ENCODE measurements at places on chromosomes 11 and 22.

DNA sequence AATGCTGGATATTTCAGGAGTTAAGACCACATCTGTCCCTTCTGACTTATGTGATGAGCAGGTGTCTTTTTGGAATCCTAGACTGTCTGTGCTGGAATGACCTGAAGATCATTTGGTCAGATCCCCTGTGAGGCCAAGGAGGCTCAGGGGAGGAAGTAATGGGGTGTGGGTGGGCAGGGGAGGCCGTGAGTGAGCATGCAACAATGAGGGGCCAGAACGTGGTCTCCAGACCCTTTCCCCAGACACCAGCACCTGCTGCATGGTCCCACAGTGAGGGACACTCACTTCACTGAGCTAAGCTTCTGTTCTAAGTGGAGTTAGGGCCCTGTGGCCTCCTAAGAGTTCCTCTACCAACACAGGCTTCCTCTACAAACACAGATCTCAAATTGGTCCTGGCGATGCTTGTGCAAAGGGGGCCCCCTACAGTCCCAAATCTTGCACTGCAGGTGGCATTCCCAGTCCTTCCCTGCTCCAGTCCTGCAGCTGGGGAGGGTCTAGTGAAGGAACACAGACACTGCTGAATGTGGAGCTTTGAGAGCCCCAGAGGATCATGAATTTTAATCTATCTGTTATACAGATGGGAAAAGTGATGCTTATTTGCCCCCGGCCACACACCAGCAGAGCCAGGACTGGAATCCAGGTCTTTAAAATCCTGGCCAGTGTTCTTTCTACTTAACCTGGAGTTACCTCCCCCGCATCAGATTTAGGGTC, 7.4 kb downstream of the USP2 start:
- peak; percentile 75 for DNase-seq

DNA sequence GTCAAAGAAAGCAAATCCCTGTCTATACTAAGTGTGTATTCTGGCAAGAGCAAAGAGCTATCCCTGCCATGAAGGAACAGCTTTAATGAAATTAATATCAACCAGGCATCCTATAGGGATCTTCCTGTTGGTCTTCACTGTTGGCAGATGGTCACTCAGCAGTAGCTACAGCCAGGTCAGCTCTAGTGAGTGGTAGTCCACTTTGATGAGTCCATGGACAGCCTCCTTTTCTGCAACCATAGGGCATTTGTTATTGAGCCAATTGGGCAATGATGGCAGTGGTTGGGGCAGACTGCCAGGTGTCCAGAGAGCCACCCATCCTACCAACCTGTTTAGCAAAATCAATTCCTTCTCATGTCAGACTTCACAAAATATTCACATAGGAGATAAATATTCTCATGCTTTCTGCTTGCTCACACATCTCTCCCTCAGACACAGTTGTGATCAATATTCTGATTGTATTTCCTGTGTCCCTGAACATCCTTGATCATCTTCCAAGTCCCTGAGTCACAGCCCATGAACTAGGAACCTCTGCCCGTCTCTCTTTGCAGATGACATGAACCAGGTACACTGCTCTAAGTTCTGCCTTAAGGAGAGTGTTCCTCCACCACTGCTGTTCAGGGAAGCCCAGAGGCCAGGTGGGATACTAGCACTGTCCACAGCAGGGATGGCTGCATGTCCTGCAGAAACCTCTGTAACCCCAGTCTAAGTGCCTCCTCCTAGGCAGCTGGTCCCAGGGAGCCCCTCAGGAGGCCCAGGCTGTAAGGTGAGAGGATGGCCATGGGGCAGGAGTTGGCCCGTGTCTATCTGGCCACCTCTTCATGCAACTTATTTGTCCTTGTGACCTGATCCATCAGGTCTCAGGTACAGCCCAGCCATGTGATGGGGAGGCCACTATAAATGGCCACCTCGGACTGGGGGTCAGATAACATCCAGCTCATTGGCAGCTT, 74.2 kb upstream of the IGLL5 start:
- DNase-seq, result no peak

GRCh38 chr11:96905143-96905542, 515.3 kb downstream of the JRKL start:
- DNase-seq, result no peak

- no peak for DNase-seq
Measured at GRCh38 chr11:95778699-95779098, 10.9 kb downstream of the FAM76B start.

DNA sequence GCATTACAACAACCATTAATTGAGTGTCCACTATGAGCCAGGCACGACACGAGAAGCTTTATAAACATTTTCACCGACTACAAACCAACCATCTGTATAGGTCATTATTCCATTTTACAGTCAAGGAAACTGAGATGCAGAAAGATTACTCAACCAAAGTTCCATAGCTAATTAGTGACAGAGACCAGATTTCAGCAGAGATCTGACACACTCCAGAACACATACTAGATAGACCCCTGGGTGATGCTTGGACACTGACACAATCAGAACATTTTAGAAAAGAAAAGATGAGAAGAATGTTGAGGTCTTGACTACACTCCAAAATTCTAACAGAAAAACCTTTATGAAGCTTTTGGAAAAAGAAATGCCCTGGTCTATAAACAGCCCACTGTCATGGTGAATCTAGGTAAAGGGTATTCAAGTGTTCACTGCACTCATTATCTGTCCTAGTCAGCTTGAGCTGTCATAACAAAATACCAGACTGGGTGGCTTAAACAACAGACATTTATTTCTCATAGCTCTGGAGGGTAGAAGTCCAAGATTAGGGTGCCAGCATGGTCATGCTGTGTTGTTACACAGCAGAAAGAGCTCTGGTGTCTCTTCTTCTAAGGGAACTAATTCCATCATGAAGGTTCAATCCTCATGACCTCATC, 89.0 kb downstream of the RELT start:
- peak; percentile 40 for DNase-seq

DNA sequence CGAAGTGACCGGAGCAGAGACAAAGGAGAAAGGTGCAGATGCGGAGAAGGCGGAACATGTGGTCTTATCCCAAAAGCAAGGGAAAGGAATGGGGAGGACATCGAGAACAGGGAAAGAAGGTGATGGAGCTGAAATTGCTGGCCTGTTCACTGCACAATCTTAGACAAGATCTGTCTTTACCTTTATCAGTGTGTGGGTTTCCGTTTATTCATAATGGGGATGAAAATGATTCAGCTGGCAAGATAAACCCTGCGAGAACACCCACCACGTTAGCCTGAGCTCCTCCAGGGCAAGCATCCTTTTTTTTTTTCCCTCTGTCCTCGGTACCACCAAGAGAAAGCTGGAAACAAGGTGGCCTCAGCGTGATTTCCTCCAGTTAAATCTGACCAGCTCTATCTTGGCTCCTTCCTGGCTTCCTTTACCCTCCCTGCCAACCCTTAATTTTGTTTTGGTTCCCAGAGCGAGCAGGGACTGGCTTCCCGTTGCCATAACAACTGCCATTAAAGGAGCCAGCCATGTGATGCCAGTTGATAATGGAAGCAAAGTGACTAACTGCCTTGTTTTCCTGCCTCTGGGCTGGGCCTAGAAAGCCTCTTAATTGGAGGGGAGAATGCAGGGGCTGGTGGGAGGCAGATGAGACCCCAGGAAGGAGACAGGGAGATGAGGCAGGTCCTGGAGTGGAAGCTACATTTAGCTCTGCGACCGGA, 4.2 kb downstream of the SGSM1 start:
- no peak for DNase-seq

- no peak for DNase-seq
Measured at GRCh38 chr11:8766988-8767374, 84.4 kb downstream of the RPL27A start.
